ENCODE measurements at places on chromosomes 5 and 9. TPM values are rescaled to one million over a fixed set of nuclear protein-coding genes. Genes with fewer than 3 reads are reported as not detected.

DNA sequence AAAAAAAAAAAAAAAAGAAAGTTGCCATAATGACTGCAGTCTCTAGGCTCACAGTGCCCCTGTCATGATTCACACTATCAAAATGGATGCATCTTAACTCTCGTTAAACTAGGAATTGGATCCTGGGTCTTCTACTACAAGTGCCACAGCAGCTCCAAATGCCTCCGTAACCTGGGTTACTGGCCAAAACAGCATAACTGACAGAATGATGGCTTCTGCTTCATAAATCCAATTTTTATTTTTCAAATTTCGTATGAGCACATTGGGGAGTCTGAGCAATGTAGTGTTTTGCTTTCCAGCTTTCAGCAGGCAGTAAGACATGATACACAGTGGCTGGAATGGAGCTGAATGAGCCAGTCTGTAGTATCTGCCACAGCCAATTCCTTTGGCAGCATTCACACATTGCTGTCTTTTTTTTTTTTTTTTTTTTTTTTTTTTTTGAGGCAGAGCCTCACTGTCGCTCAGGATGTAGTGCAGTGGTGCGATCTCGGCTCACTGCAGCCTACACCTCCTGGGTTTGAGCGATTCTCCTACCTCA is 36.0 kb upstream of the NPM1 start:
- DNase-seq, result no peak

DNA sequence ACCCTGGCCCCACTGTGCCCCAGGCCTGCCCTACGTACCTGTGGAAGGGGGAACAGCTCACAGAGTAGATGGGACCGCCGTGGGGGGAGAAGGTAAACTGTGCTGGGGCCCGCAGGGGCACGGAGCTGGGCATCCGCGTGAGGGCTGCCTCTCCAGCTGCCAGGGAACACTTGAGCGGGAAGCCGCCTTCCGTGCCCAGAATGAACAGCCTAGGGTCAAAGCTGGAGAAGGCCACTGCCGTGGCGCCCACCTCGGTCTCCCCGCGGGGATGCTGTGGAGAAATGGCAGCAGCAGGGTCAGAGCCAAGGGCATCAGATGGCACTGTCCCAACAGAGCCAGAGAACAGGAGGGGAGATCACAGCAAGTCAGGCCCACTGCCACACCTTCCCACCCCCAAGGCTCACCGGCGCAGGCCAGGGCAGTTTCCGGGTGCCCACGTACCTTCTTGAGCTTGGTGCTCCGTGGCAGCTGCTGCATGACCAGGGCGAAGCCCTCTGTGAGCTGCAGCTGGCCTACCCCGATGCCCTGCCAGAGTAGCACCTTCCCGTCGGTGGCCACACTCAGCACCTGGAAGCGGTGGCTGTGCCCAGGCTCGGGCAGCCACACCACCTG is 21.9 kb downstream of the DYNC2I2 start:
- DNase-seq, result no peak

- DNase-seq, result no peak
These were observed 185.0 kb downstream of the ATPSCKMT start for GRCh38 chr5:10064546-10065195.

The TAF11L7 gene
- not detected for total RNA-seq

The ANKRD55 gene
- not detected for total RNA-seq
